ENCODE measurements at places on chromosomes 4 and X. TPM values are rescaled to one million over a fixed set of nuclear protein-coding genes. Genes with fewer than 3 reads are reported as not detected.

The CPZ gene
- not detected for total RNA-seq

The PRR32 gene
- total RNA-seq, result not detected

The ATP6AP2 gene
- total RNA-seq, result 50.5 TPM

The PRKG2 gene
- total RNA-seq, result not detected

The SPP1 gene
- not detected for total RNA-seq

The AFM gene
- not detected for total RNA-seq

The FGF13 gene
- total RNA-seq, result not detected

The SPOCK3 gene
- total RNA-seq, result not detected

The TAF9B gene
- total RNA-seq, result 30.6 TPM

Measured in activated T-cell treated with anti-CD3 and anti-CD28 coated beads, Interleukin-2, amount 50 U/mL, for 72 hours (primary cell).